ENCODE measurements at places on chromosomes 4 and X. TPM values are rescaled to one million over a fixed set of nuclear protein-coding genes. Genes with fewer than 3 reads are reported as not detected.

GRCh38 chr4:5956285-5957021, 61.8 kb downstream of the C4orf50 start:
- H3K4me1 ChIP-seq = no peaks in the 10 kb centered on the region
- H3K27ac ChIP-seq = no peak overlapping the region
- DNase-seq = no peak
- H3K36me3 ChIP-seq = no peaks in the 10 kb centered on the region

DNA sequence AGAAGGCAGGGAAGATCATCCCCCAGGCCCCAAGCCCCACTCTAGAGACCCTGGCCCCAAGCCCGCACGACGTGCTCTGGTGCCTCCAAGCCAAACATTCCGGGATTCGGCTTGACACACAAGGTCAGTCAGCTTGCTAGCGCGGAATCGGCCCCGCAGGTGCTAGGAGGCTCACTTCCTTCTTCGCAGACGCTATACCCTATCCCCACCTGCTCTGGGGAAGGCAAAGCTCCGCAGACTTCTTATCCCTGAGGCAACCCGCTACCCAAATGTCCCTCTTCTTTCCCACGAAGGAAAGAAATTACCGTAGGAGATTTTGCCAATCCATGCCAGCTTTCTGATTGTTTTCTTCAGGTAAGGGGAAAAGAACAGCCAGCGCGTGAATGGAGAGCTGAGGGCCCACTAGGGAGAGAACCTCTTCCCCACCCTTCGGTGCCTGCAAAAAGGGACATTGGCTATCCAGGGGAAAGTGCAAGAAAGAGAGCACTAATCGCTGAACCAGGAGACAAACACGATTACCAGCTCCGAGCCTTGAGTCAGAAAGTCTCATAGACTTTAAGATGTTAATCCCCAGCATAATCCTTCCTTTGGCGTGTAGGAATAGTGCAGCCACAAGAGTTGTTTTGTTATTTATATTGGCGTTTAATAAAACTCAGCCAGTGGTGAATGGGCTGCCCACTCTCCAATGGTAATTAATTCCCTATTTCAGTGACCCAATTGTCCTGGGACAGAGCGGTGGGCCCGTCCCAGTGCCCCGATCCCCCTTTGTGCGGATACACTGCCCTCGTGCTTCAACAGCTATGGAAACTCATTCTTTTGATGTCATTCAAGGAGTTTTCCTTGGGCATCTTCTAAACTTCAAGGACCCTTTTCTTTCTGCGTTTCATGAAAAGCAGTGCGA, 5.4 kb upstream of the NEUROG2 start:
- no peak overlapping the region for H3K4me3 ChIP-seq
- peaks cover 28% of the 10 kb centered on the region for H3K27me3 ChIP-seq
- no peak overlapping the region for H3K27ac ChIP-seq
- DNase-seq = no peak
- no peaks in the 10 kb centered on the region for H3K36me3 ChIP-seq

- no peaks in the 10 kb centered on the region for H3K4me1 ChIP-seq
- no peak within 1 kb of the TSS for H3K27ac ChIP-seq
- no peaks in the 10 kb centered on the region for H3K27me3 ChIP-seq
- no peak for DNase-seq
- no peak within 1 kb of the TSS for H3K4me3 ChIP-seq
These were observed at the start of gene ASIC5 for GRCh38 chr4:155866177-155866576. ASIC5 (minus strand) TSS chr4:155866277; CDS start chr4:155866226, 51 bp downstream.

- no peak overlapping the region for H3K27ac ChIP-seq
- H3K4me3 ChIP-seq = no peak overlapping the region
- no peaks in the 10 kb centered on the region for H3K36me3 ChIP-seq
- peaks cover 2% of the 10 kb centered on the region for H3K27me3 ChIP-seq
- DNase-seq = no peak
- no peaks in the 10 kb centered on the region for H3K4me1 ChIP-seq
These were observed 2.0 kb downstream of the DIPK2B start for GRCh38 chrX:45198706-45199105.

DNA sequence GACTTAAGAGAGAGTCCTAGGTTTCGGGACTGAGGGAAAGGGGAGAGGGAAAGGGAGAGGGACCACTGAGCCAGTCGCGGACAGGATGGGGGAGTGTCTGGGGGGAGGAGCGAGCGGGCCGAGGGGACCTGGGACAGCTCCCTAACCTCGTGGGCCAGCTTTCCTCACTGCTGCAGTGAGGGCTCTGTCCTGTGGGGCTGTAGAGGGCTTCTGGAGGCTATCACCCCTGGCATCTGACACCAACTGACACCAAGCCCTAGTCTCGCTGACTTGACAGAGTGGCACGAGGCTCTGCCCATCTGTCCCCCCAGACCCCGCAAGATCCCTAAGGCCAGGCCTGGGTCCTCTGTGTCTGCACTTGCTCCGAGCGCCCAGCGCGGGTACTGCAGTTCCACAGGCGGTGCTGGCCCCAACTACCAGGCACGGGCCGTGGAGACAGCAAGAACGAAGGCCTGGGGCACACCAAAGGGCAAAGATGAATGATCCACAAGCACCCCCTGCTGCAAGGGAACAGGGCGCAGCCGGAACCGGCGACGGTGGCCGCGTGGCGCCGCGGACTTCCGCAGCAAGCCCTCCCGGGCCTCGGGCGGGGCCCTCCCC, 465 bp downstream of the HAUS7 start:
- DNase-seq = no peak
- H3K27me3 ChIP-seq = no peaks in the 10 kb centered on the region
- H3K4me1 ChIP-seq = no peaks in the 10 kb centered on the region
- peak overlapping the region; percentile 81 for H3K27ac ChIP-seq
- peak overlapping the region; percentile 95 for H3K4me3 ChIP-seq
- no peaks in the 10 kb centered on the region for H3K36me3 ChIP-seq

DNA sequence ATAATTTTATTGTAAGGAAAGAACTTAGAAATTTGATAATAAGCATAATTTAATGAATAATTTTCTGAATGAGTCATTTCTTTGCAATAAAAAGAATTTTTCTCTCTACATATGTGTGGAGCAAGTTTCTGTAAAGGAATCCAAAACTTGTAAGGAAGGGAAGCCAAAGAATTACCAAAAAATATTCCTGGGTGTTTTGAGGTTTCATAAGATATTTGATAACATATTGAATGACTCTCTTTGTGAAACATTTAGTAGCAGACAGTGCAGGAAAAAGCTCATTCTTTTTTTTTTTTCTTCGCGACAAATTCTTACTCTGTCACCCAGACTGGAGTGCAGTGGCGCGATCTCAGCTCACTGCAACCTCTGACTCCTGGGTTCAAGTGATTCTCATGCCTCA, 469.0 kb upstream of the MAGEB2 start:
- no peak overlapping the region for H3K27ac ChIP-seq
- no peak overlapping the region for H3K4me3 ChIP-seq
- DNase-seq = no peak
- no peaks in the 10 kb centered on the region for H3K27me3 ChIP-seq

GRCh38 chrX:150676221-150676620, 17.0 kb upstream of the MTMR1 start:
- H3K4me1 ChIP-seq = no peaks in the 10 kb centered on the region
- no peak for DNase-seq
- no peaks in the 10 kb centered on the region for H3K27me3 ChIP-seq
- no peaks in the 10 kb centered on the region for H3K36me3 ChIP-seq

GRCh38 chr4:139556724-139557555, 921 bp upstream of the SETD7 start:
- DNase-seq = no peak
- peak overlapping the region; percentile 29 for H3K27ac ChIP-seq
- no peaks in the 10 kb centered on the region for H3K27me3 ChIP-seq

GRCh38 chr4:77454858-77455257, 150.8 kb upstream of the CXCL13 start:
- H3K4me3 ChIP-seq = no peak overlapping the region
- no peaks in the 10 kb centered on the region for H3K36me3 ChIP-seq
- DNase-seq = no peak
- no peaks in the 10 kb centered on the region for H3K4me1 ChIP-seq

- no peak overlapping the region for H3K4me3 ChIP-seq
- no peak for DNase-seq
- H3K27ac ChIP-seq = no peak overlapping the region
- no peaks in the 10 kb centered on the region for H3K27me3 ChIP-seq
- no peaks in the 10 kb centered on the region for H3K36me3 ChIP-seq
- H3K4me1 ChIP-seq = no peaks in the 10 kb centered on the region
These were observed 15.4 kb downstream of the PPM1K start for GRCh38 chr4:88268913-88269312.

DNA sequence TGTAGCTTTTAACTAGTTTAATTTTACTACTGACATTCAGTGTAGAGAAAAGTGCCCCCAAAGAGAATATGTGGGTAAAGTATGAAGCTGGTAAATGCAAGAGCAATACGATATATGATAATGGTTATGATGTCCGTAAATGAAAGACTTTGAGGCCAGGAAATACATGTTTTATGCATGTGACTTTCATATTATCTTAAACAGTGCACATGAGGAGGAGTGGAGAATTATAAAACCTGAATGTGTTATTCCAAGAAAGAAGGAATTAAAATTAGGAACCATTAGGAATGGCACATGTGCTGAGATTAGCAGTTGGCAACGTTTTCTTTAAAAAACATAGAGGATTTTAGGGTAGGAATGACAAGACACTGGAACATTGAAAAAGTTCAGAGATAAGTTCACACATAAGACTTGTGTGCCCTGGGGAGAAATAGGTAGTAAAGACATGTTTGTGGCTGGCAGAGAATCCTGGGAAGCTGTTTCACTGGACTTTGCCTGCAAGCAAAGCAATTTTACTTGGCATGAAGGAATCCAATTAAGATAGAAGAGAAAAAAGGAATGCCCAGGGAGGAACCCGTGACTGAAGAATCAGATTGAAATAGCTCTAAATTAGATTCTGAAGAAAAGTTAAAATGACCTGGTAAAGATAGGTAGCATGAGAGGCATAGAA, 20.0 kb downstream of the GK start:
- H3K36me3 ChIP-seq = no peaks in the 10 kb centered on the region
- no peak overlapping the region for H3K27ac ChIP-seq
- H3K4me1 ChIP-seq = no peaks in the 10 kb centered on the region
- H3K4me3 ChIP-seq = no peak overlapping the region

DNA sequence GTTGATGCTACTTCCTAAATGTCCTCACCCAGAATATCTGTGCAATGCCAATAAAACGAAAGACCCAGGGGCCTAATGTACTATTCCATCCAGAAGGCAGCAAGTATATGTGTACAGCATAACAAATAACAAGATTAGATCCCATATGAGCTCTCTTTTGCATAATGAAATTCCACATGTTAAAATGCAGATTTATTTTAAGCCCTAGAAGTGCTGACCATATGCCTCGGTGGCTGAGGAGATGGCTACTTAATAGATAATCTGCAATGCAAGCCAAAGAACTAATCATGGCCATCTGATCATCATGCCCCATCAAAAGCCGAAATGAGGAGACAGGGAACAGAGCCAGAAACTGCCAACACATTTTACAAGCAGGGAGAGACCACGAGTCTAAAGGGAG, 293.5 kb downstream of the KCNIP4 start:
- H3K36me3 ChIP-seq = no peaks in the 10 kb centered on the region
- DNase-seq = no peak
- no peak overlapping the region for H3K27ac ChIP-seq
- no peak overlapping the region for H3K4me3 ChIP-seq
- H3K27me3 ChIP-seq = no peaks in the 10 kb centered on the region
- no peaks in the 10 kb centered on the region for H3K4me1 ChIP-seq

GRCh38 chr4:4575284-4576211, 33.7 kb upstream of the STX18 start:
- peak overlapping the region; percentile 70 for H3K27ac ChIP-seq
- no peak for DNase-seq
- no peaks in the 10 kb centered on the region for H3K4me1 ChIP-seq
- peak overlapping the region; percentile 54 for H3K4me3 ChIP-seq

- peak overlapping the region; percentile 98 for H3K27ac ChIP-seq
- DNase-seq = no peak
- no peak overlapping the region for H3K4me3 ChIP-seq
- no peaks in the 10 kb centered on the region for H3K36me3 ChIP-seq
- no peaks in the 10 kb centered on the region for H3K27me3 ChIP-seq
- peaks cover 34% of the 10 kb centered on the region for H3K4me1 ChIP-seq
These were observed 125.4 kb upstream of the ZCCHC13 start for GRCh38 chrX:74178536-74178935.

GRCh38 chr4:40292313-40292759, 42.8 kb upstream of the CHRNA9 start:
- H3K4me1 ChIP-seq = no peaks in the 10 kb centered on the region
- H3K4me3 ChIP-seq = no peak overlapping the region
- no peaks in the 10 kb centered on the region for H3K36me3 ChIP-seq
- no peak overlapping the region for H3K27ac ChIP-seq

- DNase-seq = no peak
- H3K4me1 ChIP-seq = no peaks in the 10 kb centered on the region
- H3K27me3 ChIP-seq = no peaks in the 10 kb centered on the region
- H3K36me3 ChIP-seq = no peaks in the 10 kb centered on the region
- H3K4me3 ChIP-seq = no peak overlapping the region
- no peak overlapping the region for H3K27ac ChIP-seq
These were observed 176.4 kb downstream of the IL13RA2 start for GRCh38 chrX:114841051-114841450.

The SH3RF1 gene
- 11.5 TPM for total RNA-seq

The SLITRK2 gene
- 0.59 TPM for total RNA-seq

The TGIF2LX gene
- total RNA-seq = not detected

The PAGE4 gene
- not detected for total RNA-seq

The DKK2 gene
- total RNA-seq = not detected

The SMR3B gene
- total RNA-seq = not detected

The RTL3 gene
- not detected for total RNA-seq

The SEL1L3 gene
- total RNA-seq = 1.1 TPM

Data from Panc1 (cell line).